ENCODE measurements at places on chromosomes 4 and X.
A peak's percentile ranks its signal among the peaks of the same experiment; 100 is the strongest.

DNA sequence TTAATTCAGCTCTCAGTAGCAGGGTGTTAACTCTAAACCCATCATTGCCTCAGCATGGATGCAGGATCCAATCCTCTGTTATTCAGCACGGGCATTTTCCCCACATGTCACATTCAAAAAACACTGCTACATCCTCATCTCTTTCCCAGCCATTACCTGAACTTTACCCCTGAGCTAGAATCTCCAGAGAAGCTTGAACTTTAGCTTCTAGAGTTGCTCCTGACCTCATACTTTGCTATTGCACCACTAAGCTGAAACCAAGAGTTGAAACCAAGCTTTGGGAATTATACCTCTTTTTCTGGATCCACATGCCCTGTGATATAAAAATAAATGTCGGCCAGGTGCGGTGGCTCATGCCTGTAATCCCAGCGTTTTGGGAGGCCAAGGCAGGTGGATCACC is 90.7 kb downstream of the SHROOM3 start:
- no peak for DNase-seq

DNA sequence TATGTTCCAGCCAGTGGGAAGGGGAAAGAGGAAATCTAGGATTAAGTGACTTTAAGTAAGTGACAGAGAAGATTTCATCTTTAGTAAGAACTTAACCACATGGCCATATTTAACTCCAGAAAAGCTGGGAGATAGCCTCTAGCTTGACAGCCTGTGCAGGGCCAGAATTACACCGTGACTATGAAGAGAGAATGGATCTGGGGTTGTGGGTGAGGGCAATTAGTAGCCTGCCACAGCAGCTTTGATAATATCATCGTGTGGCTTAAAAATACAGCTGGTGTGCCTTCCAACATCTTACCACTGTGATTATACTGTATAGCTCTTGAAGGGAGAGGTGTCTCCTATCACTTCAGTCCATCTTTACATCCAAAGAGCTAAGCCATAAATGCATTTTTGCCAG is 57.6 kb upstream of the TBC1D9 start:
- no peak for DNase-seq

DNA sequence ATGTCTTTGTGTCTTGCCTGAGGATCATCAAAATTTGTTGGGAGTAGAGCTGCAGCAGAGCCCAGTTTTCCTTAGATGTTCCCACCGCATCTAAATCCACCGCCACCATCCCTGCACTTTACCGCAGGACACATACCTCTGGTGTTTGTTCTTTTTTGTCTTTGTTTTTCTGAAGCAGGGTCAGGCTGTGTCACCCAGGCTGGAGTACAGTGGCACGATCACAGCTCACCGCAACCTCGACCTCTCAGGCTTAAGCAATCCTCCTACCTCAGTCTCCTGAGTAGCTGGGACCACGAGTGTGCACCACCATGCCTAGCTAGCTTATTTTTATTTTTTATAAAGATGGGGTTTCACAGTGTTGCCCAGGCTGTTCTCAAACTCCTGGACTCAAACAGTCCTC is 4.6 kb downstream of the ENOPH1 start:
- DNase-seq = no peak

DNA sequence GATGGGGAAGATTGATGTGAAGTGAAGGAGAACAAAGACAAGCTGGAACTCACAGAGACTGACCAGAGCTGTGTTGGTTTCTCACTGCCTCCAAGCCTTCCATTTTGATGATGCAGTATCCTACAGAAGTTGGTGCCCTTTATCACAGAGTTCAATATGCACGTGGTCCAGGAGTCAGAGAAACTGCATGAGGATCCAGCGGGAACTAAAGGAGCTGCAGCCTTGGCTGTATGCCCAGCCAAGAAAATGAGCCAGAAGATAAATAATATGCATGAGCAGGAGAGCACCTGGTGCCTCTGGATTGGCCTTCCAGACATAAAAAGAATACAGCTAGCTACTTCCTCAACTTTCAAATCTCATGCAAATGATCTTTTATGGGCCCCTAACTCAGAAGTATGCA is 44.3 kb upstream of the DCLK2 start:
- peak; percentile 77 for DNase-seq

DNA sequence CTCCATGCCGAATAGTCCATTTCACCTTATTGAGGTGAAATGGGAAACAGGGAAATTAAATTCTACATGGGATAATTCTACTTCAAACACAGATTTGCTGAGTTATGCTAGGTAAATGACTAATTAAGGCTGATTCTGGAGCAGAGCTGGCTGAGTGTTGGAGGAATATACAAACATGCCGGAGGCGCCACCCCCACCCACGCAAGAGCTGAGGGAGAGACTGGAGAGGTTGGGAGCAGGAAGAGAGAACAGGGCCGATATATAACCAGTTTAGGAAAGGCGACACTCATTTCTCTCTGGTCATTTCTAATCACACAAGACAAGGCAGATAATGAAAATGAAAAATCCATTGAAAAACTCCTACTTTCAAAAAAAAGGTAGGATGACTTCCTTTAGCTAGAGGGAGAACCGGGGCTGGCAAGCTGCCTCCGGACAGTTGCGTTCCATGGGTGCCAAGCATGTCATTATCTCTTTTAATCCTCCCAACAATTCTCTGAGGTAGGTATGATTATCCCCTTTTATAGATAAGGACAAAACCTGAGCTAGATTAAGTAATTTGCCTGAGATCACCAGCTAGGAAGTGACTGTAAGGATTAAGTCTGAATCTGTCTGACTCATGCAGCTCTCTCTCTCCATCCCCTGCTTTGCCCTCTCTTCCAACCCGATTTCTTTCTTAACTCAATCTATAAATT is 27.6 kb upstream of the CFAP299 start:
- DNase-seq = peak; percentile 70

DNA sequence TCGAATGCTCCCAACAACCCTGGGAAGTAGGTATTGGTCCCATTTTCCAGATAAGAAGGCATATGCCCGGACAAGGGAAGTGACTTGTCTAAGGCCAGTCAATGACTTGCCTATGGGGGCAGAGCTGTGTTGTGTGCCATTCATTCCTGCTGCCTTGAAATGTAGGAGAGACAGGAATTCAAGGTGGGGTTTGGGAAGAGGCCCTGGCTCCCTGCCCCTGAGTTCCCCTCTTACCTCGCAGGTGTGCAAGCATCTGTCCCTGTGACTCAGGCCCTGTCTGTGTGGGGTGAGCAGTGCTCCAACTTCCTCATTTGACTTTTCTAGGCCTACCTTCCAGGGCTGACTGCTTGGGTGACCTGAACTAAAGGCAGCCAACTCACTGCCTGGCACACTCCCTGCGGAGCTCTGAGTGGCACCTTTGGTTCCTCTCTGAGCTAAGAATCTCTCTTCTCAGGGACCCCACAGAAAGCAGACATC is 5.1 kb downstream of the EFNB1 start:
- DNase-seq = no peak

DNA sequence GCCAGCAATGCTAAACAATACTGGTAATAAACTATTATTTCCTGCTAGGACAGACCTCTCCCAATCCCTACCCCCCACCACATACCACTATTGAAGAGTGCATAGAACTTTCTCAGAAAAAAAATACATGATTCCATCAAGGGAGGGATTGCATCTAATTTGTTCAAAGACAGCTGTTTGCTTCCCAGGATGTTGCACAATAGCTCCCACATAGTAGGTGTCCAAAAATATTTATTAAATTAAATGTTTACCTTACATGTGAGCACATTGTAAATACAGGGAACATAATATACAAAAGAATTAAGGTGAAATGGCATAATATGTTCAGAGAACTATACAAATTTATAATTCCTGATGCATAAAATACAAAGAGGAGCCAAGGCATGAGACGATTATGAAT is 1111.8 kb upstream of the LCORL start:
- no peak for DNase-seq

DNA sequence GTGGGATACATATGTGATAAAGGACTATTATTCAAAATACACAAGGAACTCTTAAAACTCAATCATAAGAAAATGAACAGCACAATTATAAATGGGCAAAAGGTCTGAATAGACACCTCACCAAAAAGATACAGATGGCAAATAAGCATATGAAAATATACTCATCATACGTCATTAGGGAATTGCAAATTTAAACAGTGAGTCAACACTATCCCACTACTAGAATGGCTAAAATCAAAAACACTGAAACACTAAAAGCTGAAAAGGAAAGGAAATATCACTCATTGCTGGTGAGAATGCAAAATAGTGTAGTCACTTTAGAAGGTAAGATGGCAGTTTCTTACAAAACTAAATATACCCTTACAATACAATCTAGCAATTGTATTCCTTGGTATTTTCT is 597.0 kb upstream of the PABPC4L start:
- no peak for DNase-seq

GRCh38 chr4:7652451-7652881 is 217.7 kb upstream of the PSAPL1 start:
- peak; percentile 27 for DNase-seq

DNA sequence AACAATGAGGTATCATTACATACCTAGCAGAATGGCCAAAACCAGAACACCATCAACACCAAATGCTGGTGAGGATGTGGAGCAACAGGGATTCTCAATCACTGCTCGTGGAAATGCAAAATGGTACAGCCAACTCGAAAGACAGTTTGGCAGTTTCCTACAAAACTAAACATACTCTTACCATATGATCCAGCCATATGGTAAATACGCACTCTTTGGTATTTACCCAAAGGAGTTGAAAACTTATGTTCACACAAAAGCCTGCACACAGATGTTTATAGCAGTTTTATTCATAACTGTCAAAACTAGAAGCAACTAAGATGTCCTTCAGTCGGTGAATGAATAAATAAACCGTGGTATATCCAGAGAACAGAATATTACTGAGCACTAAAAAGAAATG is 7.8 kb downstream of the CASP3 start:
- no peak for DNase-seq

GRCh38 chr4:120589787-120590186 is 332.7 kb downstream of the PRDM5 start:
- DNase-seq = no peak

- DNase-seq = no peak
Observed at GRCh38 chr4:7390906-7391636, 43.7 kb downstream of the PSAPL1 start.

DNA sequence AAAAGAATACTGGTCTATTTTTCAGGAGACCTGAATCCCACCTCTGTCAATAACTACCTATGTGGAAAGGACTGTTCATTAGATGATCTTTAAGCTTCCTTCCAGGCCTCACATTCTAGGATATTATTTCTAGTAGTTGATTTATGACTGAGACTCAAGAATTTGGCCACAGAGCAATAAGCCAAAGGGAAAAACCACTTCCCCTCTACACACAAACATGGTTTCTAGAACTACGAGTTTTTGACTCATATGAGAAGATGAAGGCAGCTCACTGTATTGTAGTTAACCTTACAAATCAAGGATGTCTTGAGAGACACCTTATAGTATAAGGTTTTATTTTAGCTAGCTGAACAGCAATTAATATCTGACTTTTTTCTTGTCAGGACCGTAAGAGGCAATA is 36.9 kb upstream of the GDPD2 start:
- DNase-seq = peak; percentile 41

- no peak for DNase-seq
Observed at GRCh38 chr4:90495936-90496335, 368.7 kb downstream of the CCSER1 start.

GRCh38 chrX:31117266-31117665 is 45.4 kb upstream of the FTHL17 start:
- DNase-seq = peak; percentile 14

DNA sequence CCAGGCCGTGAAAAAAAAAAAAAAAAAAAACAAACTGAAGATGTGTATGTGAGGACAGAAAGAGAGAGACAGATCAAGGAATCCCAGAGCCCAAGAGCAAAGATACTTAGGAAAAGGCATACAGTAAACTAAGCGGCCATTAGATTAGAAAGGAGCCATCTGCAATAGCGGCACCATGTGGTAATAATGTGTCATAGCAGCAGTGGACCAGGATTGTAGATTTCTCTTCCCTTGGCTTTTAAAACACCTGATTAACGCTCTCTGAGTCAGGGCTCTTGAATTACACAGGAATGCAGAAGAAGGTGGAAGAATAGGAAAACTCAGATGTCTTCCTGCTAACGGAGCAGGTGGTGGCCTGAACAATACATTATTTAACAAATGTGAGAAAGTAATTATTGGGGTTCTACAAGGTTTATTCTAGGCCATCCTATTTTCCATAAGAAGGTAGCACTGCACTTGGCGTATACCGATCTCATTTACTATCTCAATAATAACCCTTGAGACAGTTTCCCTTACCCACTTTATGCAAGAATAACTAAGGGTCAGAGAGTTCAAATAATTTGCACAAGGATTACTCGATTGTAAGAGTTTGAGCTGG is 182.7 kb downstream of the KCNIP4 start:
- peak; percentile 63 for DNase-seq

DNA sequence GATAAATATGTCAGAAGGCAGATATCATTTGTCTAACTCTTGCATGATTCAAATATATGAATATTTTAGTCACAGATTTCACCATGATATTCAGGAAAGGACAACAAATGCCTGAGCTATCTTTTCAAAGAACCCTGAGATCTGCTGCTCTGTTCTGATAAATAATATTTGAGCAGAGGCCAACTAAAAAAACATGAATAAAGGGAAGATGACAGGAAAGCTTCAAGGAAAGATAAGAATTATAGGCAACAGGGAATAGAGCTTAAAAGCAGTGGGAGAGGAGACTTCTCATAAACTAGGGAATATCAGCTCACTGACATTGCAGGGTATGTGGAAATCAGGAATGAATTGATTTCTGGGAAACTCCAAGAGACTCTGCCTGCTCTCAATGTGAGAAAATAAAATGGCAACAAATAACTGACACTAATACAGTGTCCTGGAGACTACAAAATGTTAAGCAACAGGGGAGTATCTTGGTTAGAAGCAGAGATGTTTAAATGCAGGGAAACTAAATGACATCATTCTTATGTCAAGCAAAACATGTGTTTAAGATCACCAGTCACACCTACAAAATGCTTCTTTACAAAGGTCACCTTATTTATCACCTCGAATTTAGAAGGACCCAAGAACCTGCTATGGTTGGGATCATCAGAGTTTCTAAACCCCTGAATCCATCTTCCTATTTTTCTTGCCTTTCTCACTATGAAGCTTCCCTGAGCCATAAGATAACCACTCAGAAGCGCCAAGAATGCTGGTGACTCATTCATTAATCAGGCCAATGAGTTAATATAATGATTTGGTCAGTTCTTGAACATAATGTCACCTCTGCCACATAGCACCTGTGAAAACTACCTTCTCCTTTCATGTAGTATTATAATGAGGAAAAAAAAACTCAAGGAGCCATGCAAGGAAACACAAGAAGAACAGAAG is 78.1 kb downstream of the NDST3 start:
- peak; percentile 91 for DNase-seq

GRCh38 chr4:165328708-165329107 is 1.2 kb downstream of the MSMO1 start:
- DNase-seq = no peak
